ENCODE measurements at places on chromosomes 11 and 22.

DNA sequence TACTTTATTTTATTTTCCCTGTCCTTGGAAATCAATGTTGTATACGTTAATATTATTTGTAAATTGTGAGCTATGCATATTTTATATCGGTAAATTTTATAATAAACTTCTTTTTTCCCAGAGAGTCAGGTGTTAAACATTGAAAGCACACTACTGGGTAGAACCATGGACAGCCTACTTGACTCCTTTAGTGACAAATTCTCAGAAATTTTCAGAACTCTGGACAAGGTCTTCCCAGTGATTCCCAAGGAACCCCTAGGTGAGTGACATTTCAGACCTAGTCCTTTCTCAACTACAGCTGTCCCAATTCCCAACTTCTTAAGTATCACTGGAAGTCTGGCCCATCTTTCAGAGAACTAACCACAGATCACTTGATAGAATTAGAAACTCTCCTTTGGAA lies 107.2 kb downstream of the RCN1 start:
- peak; percentile 44 for DNase-seq

GRCh38 chr11:125074511-125075241 lies 11.6 kb downstream of the SLC37A2 start:
- DNase-seq = no peak

- no peak for DNase-seq
These were observed 229.0 kb downstream of the BLID start for GRCh38 chr11:121886996-121887395.

DNA sequence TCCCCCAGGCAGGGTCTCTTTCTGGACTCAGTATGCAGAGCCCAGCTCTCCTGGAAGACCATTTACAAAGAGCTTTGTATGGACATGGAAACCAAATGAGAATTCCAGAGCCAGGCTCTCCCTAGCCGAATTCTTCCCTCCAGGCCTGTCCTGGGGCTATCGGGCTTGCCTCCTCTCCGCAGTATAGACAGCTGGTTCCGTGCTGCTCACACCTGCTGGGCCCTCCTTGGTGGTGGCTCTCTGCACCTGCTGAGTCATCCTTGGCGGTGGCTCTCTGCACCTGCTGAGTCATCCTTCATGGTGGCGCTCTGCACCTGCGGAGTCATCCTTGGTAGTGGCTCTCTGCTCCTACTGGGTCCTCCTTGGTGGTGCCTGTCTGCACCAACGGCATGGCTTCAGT lies 743.5 kb downstream of the BRD1 start:
- DNase-seq = no peak

DNA sequence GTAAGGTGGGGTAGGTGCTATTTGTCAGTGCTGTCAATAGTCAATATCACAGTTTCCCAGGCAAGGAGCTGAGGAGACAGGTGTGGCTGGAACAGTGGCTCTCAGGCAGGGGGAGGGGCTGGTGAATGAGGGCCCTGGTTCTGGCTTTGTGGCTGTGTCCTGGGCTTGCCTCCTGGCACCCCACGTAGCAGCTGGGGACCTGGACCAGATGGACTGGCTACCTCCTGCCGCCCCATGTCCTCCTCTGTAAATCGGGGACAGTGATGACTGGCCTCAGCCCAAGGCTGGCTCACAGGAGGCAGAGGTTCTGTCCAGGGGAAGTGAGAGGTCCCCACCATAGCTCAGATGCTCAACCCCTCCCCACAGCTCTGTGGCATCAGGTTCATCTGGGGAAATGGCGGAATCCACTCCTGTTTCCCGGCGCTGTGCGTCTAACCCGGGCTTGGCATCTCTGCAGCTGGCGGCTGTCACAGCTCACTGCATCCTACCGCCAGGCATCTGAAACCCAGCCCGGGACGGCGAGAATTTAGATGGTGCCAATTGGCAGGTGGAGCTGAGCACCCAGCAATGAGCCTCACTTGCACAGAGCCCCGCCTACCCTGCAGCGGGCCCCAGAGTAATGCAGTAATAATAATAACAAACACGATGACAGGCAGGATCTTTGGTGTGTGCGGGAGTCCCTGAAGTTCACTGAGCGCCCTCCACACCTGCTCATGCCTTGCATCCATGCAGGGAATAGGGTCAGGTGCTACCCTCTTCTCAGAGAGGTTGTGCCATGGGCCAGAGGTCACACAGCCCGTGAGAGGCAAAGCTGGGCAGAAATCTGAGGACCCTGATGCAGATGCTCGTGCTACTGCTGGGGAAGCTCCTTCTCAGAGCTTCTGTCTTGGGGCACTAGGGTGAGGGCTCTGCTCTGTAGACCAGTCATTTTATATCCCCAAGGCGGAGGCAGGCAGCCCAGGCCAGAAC lies 27.8 kb upstream of the SHISAL1 start:
- no peak for DNase-seq

DNA sequence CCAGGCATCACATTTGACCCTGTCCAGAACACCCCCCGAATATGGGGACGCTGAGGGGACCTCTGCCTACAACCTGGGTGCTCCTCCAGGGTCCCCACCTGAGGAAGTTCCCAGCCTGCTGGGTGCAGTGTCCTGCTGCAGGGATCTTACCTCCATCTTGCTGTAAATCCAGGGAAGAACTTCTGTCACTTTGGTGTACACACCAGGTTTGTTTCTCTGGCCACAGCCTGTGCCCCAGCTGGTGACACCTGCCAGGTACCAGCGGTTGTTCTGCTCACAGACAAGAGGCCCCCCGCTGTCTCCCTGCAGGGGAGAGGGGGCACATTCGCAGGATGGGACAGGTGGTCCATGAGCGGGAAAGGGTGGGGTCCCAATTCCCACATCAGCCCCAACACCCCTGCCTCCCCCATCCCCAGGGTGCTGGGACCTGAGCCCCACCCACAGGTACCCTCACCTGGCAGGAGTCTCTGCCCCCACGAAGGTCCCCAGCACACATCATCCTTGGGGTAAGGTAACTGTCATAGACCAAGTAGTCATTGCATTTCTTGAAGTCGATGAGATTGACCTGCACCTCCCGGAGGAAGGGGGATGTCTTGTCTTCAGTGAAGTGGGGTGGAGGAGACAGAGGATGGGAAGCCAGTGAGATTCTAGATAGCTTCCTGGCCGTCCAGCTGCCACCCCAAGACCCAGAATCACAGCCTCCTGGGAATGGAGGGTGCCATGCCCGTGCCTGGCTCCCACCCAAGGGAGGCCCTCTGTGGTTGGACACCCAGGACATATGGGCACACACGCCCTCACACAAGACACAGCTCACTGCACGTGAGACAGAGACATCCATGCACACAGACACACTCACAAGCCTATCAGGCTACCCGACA lies 25.5 kb downstream of the TMPRSS13 start:
- no peak for DNase-seq

- DNase-seq = no peak
These were observed 15.8 kb upstream of the FLI1 start for GRCh38 chr11:128678024-128678423.

- no peak for DNase-seq
These were observed 144.7 kb upstream of the LMO1 start for GRCh38 chr11:8408151-8408941.

GRCh38 chr11:34302046-34302921 lies 55.5 kb downstream of the ABTB2 start:
- DNase-seq = peak; percentile 98

- no peak for DNase-seq
These were observed 1.3 kb downstream of the SELENOM start for GRCh38 chr22:31106001-31106571.

DNA sequence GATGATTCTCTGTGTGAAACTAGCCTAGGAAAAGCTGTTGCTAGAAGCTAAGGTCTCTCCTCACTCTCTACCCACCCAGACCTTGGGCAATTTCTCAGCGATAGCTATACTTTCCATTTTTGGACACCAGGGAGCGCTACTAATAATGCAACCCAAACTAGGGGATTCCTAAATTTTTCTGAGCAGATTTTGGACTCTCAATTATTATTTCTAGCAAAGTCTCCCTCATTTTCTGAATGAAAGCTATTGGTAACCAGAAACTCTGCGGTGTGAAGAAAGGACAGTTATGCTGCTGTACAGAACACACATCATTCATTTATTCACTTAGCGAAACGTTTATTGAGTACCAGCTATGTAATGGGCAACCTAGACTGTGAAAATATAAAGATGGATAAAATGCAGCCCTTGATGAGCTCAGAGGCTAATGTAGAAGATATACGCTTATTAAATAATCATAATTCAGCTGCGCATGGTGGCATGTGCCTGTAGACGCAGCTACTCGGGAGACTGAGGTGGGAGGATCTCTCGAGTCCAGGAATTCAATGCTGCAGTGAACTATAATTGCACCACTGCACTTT lies 6.1 kb upstream of the STIM1 start:
- DNase-seq = peak; percentile 68

DNA sequence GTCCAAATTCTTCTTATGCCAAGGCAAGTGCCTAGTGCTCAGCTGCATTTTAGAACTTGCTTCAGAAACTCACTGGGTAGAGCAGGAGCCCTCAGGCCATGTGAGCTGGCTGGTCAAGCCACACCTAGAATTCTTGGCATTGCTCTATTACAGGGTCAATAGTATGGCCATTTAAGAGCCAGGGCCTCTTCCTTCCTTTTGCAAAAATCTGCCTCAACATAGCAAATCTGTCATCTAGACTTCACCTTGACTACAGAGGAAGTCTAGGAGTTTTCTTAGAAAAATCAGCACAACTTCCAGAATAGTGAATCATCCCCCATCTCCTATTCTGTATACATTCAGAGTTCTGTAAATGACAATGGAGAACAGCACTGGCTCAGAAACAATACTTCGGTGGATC lies 112.0 kb upstream of the TTC12 start:
- DNase-seq = no peak

- peak; percentile 94 for DNase-seq
These were observed 50.8 kb downstream of the FBLN1 start for GRCh38 chr22:45553351-45554039.

DNA sequence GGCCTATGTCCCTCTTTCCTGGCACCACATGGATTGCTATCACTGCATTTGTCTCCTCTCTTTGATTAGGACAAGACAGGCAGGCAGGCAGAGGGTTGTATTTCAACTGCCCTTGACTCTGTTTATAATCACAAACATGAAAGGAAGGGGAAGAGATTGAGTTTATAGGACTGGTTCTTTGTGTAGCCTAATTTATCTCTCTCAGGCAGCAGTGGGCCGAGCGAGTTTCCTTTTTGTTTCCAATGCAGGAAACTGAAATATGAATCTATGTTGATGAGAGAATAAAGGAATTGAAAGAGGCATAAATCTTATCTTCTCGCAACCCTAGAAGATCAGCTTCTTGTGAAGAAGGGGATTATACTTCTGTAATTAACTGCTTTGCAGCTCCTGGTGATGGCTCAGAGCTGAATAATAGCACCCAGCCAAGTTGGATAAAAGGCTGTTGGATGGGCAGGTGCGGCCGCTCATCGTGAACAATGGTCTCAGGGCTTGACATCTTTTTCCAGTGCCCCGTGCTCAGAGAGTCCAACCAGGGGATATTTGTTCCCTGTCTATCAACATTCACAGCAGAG lies 80.6 kb upstream of the SYT13 start:
- DNase-seq = no peak

- no peak for DNase-seq
These were observed 170.8 kb upstream of the CADM1 start for GRCh38 chr11:115674937-115675544.

DNA sequence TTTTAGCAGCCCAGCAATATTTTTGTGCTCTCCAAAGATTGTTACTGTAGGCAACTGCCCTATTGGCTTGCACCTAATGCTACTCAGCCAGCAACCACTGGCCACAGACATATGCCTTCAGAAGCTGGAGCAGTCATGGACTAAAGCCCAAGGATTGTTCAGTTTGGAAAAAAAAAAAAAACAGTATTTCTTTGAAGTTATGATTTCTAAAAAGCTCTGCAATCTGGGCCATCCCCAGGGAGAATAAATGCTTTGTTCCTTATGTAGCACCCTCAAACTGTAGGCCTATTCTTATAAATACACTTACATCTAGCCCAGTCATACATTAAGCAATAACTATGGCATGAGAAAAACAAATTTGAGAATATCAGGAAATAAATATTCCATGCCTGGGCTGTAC lies 2190.5 kb upstream of the RAG2 start:
- no peak for DNase-seq

DNA sequence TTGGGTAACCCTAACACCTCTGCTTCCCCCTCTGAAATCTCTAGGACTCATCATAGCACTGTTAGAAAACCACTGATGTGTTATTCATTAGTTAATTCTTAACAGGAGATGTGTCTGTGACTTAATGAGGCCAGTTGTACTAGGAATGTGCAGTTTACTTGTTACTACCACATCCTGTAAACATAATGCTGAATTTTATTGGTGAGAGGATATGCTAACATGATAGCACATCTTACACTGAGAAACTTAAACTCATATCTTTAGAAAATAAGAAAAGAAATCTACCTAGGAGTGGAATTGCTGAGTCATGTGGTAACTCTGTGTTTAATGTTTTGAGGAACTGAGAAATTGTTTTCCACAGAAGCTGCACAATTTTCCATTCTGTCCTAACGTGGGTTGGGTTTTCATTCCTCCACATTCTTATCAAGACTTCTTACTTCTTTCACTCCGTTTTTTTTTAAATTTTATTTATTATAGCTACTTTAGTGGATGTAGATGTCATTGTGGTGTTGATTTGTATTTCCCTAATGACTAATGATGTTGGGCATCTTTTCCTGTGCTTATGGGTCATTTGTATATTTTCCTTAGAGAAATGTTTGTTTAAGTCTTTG lies 33.7 kb downstream of the RNF121 start:
- peak; percentile 54 for DNase-seq

GRCh38 chr11:33944345-33944692 lies 52.4 kb upstream of the LMO2 start:
- DNase-seq = no peak

GRCh38 chr11:74473382-74474173 lies 6.2 kb upstream of the KCNE3 start:
- DNase-seq = no peak

GRCh38 chr11:45959851-45960250 lies 37.4 kb downstream of the LARGE2 start:
- peak; percentile 26 for DNase-seq

- no peak for DNase-seq
These were observed 1024.3 kb downstream of the BRD1 start for GRCh38 chr22:48803171-48803947.

GRCh38 chr11:8928981-8929615 lies 3.6 kb downstream of the C11orf16 start:
- DNase-seq = peak; percentile 20

DNA sequence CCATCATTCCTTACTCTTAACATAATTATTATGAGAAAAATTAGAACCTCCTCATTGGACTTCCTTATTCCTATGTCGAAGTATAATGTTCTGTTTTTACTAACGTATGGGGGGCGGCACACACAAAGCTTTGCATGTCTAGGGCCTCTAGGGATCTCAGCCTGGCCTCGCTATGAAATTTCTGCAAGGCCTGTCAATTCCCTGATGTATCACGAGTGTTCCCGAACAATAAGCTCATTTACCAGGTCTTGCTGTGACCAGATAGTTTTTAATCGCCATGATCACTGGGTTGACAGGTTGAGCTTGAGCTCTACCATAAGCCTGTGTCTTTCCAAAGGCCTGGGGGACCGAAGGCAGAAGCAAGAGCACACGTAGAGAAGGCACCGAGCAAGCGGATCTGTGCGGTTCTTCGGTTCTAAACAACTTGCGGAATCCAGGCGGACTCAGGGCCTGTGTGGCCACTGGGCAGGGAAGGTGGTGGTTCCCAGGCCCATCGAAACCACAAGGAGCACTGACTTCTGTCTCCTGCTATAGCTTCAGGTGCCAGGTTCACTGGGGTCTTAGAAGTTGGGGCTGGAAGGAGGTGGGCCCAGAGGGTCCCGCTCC lies 10.4 kb upstream of the FXYD2 start:
- no peak for DNase-seq

- no peak for DNase-seq
These were observed 34.6 kb downstream of the OSBPL5 start for GRCh38 chr11:3130269-3131071.

- DNase-seq = no peak
These were observed 14.4 kb downstream of the YWHAH start for GRCh38 chr22:31958625-31959239.

- peak; percentile 95 for DNase-seq
These were observed at the start of gene TRAF6 for GRCh38 chr11:36509694-36510593. Gene TRAF6, minus strand, starts transcription at chr11:36510272. Its CDS starts 8,757 bp downstream, at chr11:36501515.
